ENCODE measurements at places on chromosomes 5 and 9. TPM values are rescaled to one million over a fixed set of nuclear protein-coding genes. Genes with fewer than 3 reads are reported as not detected.

PCDHGB4 gene
- 3.2 TPM for total RNA-seq

PCDHB12 gene
- total RNA-seq: 2.3 TPM

SLC25A2 gene
- total RNA-seq: 0.76 TPM

DNA sequence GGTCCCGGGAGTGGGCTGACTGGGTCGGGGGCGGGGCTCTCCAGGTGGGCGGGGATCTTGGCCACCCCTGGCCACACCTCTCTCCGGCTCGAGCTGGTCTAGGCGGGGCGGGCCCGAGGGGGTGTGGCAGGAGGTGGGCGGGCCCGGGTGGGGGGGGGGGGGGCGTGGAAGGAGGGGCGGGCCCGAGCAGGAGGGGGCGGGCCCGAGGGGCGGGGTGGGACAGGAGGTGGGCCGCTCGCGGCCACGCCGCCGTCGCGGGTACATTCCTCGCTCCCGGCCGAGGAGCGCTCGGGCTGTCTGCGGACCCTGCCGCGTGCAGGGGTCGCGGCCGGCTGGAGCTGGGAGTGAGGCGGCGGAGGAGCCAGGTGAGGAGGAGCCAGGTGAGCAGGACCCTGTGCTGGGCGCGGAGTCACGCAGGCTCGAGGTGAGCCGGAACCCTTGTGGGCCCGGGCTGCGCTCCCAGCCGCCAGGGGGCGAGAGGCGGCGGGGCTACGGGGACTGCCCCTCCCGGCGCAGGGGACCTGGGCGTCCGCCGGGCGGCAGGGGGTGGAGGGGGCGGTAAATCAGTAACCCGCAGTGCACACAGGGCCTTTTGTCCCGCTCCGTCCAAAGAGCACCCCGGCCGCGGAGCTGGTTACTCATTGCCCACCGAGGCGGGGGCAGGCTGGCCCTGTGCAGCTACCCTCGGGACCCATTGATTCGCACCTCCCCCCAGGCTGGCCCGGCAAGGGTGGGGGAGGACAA lies at the start of gene FGFR4:
Gene FGFR4, plus strand, starts transcription at position 262 of the 744 bp plus-strand sequence. CDS start 2,688 bp downstream, outside the sequence.
- peaks cover 38% of the 10 kb centered on the region for H3K27me3 ChIP-seq
- H3K27ac ChIP-seq: no peak within 1 kb of the TSS
- H3K36me3 ChIP-seq: no peaks in the 10 kb centered on the region
- peak; percentile 67 for DNase-seq
- peaks cover 11% of the 10 kb centered on the region for H3K4me1 ChIP-seq

DNA sequence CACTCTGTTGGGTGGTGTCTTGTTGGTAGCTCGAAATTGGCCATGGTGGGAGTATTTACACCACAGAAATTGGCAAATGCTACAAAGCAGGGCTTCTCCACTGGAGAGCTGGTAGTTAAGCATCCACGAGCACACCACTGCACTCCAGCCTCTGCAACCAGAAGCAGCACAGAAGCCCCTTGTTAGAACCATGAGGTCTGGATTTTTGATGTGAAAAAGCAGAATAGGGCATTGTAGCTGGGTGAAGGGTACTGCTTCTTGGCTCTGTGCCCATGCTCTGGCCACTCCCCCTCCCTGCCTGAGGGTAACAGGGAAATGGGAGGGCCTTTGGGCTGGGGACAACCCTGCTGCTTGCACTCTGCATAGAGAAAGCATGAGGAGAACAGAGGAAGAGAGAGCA lies 81.2 kb upstream of the UBTD2 start:
- no peaks in the 10 kb centered on the region for H3K36me3 ChIP-seq
- H3K4me1 ChIP-seq: peaks cover 20% of the 10 kb centered on the region
- H3K4me3 ChIP-seq: no peak overlapping the region
- no peaks in the 10 kb centered on the region for H3K27me3 ChIP-seq

DNA sequence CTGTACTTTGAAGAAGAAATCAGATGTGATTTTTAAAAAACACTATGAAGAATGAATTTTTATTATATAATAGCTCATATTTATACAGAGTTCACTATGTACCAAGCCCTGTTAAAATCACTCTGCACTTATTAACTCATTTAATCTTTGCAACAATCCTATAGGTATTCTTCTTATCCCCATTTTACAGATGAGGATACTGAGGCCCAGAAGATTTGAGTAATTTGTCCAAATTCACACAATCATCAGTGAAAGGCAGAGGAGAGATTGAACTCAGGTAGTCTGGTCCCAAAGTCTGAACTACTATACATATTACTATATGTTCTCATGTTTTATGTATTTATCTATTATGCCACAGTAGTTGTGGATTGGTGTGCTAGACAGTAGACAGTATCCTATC lies 16.1 kb downstream of the PLAC8L1 start:
- no peak overlapping the region for H3K4me3 ChIP-seq
- DNase-seq: no peak
- H3K36me3 ChIP-seq: no peaks in the 10 kb centered on the region
- no peak overlapping the region for H3K27ac ChIP-seq
- no peaks in the 10 kb centered on the region for H3K27me3 ChIP-seq

All from left lung (tissue), 14 donors.